Breast epithelium (tissue), 4 donors: ENCODE measurements at places on chromosomes 3 and 15. TPM values are rescaled to one million over a fixed set of nuclear protein-coding genes. Genes with fewer than 3 reads are reported as not detected.

DNA sequence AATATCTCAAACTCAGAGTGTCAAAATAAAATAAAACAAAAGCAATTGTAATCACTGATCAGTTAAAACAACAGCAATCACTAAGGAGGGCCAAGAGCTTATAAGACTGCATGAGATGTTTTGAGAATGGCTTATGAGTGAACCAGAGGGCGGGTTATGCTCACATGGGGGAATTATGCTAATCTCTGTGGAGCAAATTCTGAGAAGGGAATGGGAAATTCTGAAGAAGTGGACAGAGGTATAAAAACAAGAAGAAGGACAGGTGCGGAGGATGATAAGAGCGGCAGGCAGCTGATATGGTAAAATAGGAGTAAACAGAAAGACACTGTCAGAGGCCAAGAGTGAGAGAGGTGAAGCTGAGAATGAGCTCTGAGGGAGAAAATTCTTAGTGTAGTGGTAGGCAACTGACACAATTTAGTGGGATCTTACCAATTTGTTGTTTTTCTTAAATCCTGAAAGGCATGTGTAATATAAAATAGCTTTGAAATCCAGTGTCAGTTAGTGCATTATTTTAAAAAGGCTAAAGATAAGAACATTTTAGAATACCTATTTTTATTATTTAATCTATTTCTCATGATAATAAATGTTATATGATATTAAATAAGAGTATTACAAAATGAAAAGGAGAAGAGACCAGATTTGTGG lies 133.8 kb downstream of the SPATA16 start:
- DNase-seq, result no peak

DNA sequence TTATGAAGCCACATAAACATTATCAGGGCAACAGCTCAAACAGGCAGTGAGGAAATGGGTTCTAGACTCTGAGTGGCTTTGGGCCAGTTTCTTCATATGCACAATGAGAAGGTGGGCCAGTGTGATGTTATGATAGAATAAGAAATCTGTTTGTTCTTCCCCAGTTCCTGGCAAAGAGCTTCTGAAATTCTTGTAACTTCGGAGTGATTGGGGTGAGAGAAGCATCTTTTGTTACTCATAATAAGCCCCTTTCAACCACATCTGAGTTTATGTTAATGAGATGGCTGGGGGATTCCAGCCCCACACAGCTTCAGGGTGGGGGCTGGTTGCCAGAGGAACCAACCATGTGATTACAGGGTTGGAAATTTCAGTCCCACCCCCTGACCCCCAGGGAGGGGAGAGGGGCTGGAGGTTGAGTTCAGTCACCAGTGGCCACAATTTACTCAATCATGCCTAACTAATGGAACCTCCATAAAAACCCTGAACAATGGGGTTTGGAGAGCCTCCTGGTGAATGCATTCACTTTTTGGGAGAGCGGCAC lies 57.0 kb upstream of the FRMD4B start:
- no peak for DNase-seq

DNA sequence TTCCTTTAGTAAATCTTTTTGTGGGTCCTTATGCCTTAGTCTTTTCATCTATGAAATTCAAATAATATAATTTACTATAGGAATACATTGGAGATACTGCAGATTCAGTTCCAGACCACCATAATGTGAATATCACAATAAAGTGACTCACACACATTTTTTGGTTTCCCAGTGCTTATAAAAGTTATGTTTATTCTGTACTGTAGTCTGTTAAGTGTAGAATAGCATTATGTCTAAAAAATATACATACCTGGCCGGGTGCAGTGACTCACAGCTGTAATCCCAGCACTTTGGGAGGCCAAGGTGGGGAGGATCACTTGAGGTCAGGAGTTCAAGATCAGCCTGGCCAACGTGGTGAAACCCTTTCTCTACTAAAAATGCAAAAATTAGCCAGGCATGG lies 53.9 kb upstream of the PAQR5 start:
- no peak for DNase-seq

DNA sequence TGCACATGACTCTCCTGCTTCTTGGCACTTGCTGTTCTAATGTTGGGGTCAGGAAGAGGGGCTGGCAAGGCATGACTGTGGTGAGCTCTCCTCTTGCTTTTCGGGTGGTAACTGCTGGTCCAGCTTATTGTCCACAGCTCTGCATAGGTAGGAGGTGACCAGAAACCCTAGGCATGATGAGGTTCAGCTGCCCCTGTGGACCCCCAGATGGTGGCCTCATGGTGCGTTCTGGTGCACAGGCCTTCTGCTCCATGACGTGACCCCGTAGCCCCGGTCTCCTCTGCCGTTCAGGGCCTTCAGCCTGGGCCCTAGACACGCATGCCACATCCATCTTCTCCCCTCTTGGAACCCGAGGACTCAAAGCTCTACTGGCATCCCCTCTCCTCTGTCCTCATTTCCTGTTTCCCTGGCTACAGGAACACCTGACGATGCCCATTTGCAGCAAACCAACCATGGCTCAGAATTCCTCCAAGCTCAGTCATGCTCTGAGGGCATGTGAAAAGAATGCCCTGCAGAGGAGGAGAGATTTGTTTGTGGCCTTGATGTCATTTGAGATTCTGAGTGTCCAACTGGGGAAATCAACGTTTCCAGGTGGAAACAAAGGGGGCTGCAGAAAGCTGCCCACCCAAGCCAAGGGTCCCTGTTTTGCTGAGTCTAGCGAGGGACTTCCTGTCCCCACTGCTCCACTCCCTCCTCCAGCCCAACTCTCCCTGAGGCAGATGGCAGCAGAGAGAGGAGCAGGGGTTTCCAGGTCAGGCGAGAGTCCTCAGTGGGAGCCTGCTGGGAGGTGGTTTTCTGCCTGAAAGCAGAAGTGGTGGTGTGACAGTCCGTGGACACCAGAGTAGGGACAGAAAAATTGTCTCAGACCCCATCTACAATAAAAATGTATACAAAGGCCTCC lies 198.7 kb upstream of the LYSMD4 start:
- DNase-seq, result no peak

IL17RE gene
- 22.0 TPM for total RNA-seq

DNA sequence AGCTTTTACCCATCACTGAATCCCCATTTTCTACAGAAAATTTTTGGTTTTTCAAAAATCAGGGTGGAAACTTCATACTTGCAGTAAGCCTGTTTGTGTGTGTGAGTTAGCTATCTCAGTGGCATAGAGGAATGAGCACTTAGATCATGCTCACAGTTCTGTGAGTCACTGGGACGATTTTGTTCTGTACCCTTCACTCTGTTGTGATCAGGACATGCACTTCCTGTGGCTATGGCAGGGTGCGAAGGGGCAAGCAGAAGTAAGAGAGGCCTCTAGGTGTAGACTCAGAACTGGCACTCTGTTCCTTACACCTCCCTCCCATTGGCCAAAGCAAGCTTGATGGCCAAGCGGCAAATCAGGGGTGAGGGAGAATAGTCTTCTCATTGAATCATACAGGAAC lies 11.6 kb downstream of the NIPA2 start:
- no peak for DNase-seq
